Sigmoid colon (tissue), 7 donors: ENCODE measurements at places on chromosomes 5 and 9. TPM values are rescaled to one million over a fixed set of nuclear protein-coding genes. Genes with fewer than 3 reads are reported as not detected.
A peak's percentile ranks its signal among the peaks of the same experiment; 100 is the strongest.

- no peak for DNase-seq
Measured at GRCh38 chr5:107025712-107026497, 644.8 kb downstream of the EFNA5 start.

GRCh38 chr9:17531642-17532254 lies 47.1 kb upstream of the SH3GL2 start:
- no peak for DNase-seq

The INSL4 gene
- not detected for total RNA-seq

The BTNL3 gene
- total RNA-seq: not detected

- no peak for DNase-seq
Measured at GRCh38 chr5:90434116-90434714, 24.7 kb upstream of the CETN3 start.

The CORO2A gene
- total RNA-seq: 1.7 TPM

DNA sequence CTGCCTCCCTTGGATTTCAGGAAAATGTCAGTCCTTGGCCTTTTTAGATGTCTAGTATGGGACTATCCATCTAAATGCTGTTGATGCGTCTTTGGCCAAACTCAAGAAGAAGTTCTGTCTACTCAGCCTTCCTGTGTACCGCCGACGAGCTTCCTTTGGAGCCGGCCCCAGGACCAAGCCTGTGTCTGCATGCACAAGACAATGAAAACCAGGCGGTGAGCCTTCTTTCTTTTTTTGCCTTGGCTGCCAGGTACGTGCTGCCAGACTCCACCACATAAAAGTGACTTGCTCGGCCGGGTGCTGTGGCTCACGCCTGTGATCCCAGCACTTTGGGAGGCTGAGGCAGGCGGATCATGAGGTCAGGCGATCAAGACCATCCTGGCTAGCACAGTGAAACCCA lies 6.0 kb upstream of the NEURL1B start:
- DNase-seq: no peak

The NELFB gene
- 30.3 TPM for total RNA-seq

The SOX30 gene
- 0.55 TPM for total RNA-seq

DNA sequence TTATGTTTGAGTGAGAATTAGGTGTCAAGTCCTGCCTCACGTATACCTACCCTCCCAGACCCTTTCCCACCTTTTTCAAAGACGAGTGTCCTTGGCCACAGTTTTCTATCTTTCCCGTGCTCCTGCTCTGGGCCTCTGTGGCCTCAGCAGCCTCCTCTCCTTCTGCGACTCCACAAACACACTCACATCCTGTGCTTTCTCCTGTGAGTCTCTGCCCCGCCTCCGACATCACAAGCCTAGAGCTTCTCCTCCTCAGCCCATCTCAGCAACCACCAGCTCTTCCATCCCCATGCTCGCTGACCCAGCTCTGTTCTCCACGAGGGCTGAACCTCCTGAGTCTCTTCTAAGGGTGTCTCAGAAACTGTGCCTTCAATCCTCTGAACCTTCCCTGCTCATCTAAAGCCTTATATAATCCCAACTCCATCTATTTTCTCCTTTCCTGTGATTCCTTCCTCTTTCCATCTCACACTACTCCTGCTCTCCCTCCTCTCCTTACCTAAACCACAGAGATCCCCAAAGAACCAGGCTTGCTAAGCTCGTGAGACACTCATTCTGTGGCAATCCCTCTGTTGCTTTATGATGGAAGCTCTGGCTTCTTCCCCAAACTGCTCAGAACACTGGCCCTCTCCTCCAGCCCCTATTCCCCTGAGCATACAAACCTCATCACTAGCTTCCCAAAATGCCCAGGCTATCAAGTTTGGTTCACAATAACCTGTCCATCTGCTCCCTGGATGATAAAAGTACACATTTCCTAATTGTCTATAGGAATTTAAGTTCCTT lies 55.2 kb downstream of the RASEF start:
- DNase-seq: no peak

DNA sequence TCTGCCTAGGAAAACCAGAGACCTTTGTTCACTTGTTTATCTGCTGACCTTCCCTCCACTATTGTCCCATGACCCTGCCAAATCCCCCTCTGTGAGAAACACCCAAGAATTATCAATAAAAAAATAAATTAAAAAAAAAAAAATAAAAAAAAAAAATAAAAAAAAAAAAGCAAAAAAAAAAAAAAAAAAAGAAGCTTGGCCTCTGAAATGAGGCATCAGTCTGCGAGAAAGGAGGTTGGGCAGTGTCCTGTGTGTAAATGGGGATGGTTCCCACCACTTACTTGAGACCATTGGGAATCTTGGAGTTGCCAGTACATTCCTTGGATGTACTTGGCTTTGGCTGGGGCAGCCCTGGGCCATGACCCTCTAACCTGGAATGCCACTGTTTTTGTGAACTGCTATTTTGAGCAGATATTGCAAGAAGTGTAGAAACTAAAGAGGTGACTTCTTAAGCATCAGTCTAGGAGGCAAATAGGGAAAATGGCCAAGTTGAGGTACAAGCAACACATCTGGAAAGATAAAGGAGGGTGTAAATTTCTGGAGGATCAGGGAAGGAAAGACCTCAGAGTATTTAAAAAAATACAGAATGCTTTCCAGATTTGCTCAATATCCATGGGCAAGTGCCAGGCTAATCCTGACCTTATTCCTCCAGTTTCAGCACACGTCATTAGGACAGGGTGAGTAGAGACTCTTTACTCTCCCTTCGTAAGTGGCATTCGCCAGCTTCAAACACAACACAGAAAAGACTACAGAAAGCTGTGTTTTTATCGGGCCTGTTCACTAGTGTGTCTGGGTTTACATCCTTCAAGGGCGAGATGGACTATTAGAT lies 58.1 kb downstream of the HSPA4 start:
- DNase-seq: no peak

The PTGER4 gene
- 77.7 TPM for total RNA-seq

DNA sequence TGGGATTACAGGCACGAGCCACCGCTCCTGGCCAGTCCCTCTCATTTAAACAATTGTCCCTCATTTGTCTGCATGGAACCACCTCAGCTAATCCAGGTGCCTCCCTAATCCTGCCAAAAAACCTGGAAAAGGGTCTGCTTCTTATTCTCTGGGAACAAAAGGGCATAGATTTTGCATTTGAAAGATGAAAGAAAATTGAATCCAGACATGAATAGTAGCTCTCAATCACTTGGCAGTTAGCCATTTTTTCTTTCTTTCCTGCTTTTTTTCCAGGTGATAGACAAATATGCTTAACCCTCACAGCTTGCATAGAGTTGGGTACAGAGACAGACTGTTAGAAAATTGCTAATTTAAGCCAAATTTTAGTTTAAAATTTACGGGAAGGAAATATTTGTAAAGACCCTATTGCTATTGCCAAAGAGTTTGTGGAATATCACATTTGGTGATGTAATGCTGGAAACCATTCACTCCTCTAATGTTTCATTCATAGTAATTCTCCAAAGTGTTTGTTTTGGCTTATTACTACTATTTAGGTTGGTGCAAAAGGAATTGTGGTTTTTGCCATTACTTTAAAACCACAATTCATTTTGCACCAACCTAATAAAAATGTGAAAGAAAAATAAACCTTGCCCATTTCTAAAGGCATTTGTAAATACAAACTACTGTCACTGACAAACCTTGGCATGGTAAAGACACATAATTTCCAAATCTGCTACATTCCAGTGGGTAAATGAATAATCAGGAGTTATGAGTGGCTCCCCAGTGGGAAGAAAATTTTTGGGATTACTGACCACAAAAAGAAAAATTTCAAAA lies 80.5 kb upstream of the JAK2 start:
- DNase-seq: no peak

GRCh38 chr9:132214027-132214622 lies 52.3 kb downstream of the NTNG2 start:
- DNase-seq: peak; percentile 86

DNA sequence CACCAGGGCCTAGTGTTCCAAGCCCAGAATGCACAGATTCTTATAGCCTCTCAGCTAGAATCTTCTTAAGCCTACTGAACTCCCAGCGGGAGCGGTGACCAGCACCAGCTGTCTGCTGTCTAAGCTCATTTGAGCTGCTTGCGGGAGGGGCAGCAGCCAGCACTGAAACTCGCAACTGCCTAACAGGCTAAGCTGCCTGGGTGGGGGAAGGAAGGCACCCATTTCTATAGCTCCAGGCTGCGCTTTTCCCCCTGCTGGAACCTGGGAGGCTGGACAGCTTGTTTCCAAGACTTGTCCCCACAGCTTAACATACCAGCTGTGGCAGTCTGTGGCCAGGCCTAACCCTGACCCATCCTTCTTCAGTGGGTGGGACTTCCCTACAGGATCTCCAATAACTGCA lies 512.9 kb downstream of the EFNA5 start:
- DNase-seq: no peak

GRCh38 chr9:16319646-16320045 lies 550.8 kb downstream of the BNC2 start:
- DNase-seq: peak; percentile 27

DNA sequence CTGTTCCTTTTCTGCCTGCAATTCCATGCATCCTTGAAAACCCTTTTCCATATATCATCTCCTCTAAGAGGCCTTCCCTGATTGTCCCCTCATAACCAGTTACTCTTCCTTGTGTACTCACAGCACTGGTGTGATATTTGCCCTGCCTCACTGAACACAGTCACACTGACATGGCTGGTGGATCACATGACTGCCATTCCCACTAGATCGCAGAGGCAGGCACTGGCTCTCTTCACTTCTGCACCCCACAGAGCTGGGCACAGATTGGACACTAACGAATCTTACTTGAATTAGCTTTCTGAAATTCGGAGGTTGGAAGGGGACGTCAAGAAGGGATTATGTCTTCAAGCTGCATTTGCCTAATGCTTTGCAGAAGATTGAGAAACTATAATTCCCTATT lies 208.0 kb downstream of the PAPPA start:
- no peak for DNase-seq

GRCh38 chr5:17399931-17400330 lies 98.1 kb upstream of the TAF11L2 start:
- DNase-seq: no peak

The KCNN2 gene
- 5.3 TPM for total RNA-seq

The NR2F1-AS1 gene
- total RNA-seq: 15.2 TPM

GRCh38 chr5:158814521-158814920 lies 285.2 kb downstream of the EBF1 start:
- DNase-seq: no peak

The PCDHGA10 gene
- total RNA-seq: 6.1 TPM

The TEK gene
- total RNA-seq: 9.5 TPM

The PRDM9 gene
- not detected for total RNA-seq

DNA sequence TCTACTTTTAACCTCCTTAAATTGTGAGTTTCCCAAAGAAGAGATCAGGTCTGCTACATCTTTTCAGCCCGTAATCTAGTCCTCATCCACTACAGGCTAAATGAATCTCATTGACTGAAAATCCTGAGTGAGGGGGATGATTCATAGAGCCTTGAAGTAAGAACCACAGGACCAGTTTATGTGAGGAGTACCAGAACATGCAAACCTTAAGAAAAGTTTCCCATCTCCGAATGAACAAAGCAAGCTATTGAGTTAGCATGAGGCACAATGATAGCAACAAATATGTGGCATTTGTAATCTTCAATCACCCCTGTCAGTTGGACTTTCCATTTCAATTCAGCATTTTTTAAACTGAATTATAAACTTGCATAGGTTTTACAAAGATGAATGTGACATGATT lies 197.0 kb downstream of the ALDH1A1 start:
- DNase-seq: no peak

The BHMT2 gene
- total RNA-seq: 37.5 TPM

The KIF2A gene
- total RNA-seq: 29.6 TPM

DNA sequence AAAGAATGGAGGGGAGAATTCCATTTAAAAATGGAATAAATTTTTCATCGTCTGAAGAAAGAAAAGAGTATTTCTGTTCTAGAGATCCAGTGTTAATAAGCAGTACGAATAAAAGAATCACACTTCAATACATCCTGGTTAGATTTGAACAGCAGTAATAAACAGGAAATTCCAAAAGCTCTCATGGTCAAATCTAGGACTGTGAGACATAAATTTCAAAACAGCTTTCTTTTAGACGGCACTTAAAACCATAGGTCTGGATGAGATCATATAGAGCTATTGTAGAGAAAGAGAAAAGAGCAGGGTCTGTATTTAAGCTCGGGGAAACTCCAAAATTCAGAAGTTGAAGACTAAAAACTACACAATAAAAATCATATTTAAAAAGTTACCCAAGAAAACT lies 1006.9 kb upstream of the CTNND2 start:
- no peak for DNase-seq

DNA sequence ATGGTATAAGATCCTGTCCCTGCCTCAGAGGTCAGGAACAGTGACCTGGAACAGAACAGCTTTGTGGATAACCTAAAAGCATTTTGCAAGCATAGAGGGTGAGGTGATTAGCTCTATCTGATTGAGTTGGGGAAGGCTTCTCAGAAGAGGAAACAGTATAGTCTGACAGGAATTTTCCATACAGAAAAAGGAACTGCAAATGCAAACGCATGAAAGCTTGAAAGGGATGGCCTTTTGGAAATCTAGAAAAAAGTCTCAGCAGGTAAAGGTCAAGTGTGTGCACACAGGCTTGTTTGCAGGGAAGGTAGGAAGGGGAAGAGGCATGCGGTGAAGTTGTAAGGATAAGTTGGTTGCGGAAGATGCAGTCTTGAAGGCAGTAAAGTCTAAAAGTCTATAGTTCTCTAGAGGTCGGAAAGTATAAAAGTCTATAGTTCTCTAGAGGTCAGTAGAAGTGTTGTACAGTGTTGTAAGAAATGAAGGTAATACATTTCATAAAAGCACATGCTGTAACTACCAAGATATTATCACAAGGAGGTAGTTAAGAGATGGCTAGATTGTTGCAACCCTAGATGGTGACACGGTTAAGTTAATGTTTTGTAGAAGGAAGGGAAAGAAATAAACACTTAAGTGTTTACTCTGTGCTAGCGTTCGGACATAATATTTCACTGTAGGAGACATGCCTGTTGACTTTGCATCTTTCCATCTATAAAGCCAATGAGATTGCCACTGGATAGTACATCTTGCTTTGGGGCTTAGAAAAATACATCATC lies 16.7 kb upstream of the HSPB3 start:
- DNase-seq: no peak

- peak; percentile 76 for DNase-seq
Measured at GRCh38 chr9:4084435-4084818, 215.4 kb downstream of the GLIS3 start.

DNA sequence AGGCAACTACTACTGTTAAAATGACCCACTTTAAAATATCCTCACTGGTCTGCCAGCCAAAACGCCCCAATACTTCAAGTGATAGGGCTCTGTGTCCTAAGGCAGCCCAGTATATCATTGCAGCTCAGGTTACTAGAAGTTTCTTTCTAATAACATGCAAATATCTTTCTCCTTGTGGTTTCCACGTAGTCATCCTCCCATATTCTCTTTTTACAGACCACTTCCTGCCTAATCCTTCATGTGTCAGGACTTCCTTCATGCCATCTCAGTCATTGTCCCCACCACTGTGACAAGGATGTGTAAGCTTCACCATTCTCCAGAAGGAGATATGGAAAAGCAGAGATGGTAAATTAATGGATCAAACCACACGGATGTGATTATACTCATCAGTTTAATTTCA lies 813.7 kb downstream of the MAT2B start:
- DNase-seq: no peak
